NCI-H1417 treated with DMSO at 0.1 percent for 48 hours (cell line): ENCODE measurements at places on chromosomes 5 and 9.

GRCh38 chr5:44292736-44293135, 96.5 kb downstream of the FGF10 start:
- DNase-seq: no peak

DNA sequence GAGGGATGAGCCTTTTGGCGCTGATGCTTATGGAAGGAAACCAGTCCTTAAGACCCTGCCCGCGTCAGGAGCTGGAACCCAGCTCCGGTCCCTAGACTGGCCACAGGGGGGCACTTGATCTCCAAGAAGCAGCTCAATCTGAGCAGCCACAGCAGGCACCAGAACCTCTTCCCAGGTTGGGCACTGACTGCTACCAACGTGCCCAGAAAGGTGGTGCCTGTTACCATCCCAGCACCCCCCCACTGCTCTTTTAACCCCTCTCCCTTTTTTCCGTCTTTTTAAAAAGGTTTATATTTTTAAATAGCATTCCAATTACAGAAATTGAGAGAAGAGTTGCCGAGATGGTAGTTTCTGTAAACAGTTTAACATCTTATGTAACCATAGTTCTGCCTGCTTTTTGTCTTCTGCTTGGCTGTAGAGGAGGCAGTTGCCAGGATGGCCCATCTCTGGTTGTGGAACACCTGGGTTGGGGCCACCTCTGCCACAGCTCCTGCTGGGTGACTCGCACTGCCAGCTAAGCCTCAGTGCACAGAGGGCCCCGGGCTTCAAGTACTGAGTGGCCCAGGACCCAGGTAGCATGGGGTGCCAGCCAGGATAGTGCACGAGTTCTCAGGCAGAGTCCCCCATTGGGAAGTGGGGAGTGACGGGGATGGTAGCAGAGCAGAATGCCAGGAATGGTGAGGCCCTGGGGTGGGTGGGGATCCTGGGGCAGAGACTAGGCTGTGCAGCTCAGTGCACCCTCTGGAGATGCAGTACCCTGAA, 62.8 kb downstream of the PFDN1 start:
- no peak for DNase-seq

DNA sequence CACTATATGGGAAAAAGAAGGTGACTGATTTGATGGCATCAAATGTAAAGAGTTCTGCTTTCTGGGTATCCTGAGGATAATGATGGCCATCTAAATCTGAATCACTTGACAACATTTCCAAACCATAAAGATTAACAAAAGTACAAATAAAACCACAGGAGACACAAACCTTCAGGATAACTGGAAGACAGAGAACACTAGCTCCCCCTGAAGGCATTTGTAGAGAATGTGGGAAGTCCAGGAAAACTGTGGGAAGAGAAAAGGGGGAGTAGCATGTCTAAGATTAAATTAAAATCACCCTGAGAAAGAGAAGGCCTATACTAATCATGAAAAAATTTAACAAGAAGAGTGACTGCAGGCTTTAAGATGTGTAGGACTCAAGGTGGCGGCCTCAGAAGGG, 116.2 kb downstream of the PRELID2 start:
- DNase-seq: no peak

- DNase-seq: no peak
Observed at GRCh38 chr9:3775968-3776367, 250.2 kb upstream of the RFX3 start.

GRCh38 chr5:153777681-153778581, 260.8 kb downstream of the FAM114A2 start:
- peak; percentile 33 for DNase-seq
